ENCODE measurements at places on chromosomes 2 and 18.

DNA sequence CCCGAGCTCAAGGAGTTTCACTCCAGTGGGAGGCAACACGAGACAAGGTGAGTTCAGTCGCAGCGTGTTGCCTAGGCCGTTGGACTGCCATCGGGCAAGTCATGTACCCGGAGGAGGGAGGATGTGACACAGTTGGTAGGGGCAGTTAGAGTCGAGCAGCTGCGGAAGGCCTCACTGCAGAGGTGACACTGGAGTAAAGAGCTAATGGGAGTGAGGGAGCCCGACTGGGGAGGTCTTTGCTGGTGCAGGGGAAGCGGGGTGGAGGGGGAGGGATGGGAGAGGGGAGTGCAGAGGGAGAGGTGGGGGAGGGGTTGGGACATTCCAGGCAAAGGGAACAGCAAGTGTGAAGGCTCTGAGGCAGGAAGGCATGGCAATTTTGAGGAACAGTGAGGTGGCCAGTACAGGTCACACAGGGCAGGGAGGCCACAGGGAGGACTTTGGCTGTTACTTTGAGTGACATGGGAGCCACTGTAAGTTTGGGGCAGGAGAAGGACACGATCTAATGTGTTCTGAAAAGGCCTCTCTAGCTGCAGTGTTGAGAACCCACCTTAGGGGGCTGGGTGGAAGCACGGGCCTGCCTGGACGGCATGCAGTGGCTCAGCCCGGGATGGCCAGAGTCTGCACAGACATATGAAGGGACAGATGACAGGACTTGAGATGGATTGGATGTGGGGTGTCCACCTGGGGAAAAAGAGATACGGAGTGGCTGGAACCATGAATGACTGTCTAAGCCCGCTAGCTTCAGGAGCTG, 61.1 kb downstream of the KCNF1 start:
- DNase-seq, result no peak

DNA sequence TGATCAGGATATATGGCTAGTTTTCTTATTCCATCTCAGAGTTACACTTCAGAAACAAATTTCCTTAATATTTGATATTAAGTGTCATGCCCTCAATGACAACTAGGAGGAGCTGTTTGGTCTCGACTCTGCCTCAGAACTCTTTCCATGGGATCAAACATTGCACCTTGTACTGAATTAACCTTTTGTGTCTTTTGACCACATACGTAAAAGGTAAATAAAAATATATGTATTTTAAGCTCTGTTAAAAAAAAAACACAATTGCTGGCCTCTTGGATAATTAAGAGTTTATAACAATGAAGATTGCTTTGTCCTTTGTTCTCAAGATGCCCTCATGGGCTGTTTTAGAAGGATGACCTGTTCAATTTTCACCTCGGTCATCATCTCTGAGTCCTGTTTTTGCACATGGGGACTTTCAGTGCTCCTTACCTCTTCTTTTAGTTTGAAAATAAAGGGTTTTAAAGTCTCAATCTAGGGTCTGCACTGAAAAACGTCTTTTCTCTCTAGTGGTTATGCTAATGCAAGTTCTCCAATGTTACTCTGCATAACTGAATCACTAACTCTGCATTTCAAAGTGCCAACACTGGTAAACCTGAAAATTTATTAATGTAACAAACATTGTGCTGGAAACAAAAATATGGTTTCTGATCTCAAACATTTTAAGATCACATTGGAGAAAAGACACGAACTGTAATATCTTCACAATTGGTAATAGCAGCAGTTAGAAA, 18.8 kb upstream of the FN1 start:
- DNase-seq, result no peak

DNA sequence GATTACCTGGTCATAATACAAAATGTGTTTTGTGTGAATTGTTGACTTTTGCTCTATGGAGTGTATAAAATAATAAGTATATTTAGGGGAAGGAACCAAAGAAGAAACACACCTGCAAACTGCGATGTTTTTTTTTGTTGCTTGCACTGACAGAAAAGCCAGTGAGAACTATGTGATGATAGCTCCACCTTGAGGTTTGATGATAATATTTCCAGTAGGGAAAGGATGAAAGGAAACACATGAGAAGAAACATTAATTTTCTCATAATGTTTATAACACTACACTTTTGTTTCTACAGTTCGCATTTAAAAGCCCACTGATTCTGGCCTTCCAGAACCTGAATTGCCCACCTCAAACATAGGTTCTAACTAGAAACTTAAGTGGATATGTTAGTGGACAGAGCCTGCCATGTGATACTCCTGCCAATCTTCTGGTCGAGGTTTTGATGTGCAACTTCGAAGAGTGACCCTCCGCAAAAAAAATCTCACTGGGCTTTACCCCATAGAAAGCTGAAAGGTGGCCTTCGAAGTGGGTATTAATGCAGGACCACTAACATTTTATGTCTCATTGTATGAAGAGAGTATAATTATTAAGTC, 476.4 kb upstream of the SPHKAP start:
- DNase-seq, result no peak

- DNase-seq, result no peak
Measured at GRCh38 chr2:6181525-6181924, 489.3 kb downstream of the SOX11 start.

DNA sequence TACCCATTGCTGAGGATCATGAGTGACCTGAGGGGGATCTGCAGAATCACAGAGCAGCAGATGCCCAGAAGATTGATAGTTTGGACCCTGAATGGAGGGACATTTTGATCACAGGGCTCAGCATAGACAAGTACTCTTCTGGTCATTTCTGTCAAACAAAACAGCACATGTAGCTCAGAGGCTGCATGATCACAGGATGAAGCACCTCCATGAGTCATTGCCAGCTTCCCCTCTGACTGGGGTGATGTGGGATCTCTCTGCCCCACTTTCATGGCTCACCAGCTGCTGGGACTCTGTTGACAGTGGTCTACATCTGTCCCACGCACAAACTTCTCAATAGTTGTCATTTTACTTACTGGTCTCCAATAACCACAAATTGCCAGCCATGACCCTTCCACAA, 264.1 kb downstream of the RPIA start:
- DNase-seq, result no peak

- DNase-seq, result no peak
Measured at GRCh38 chr2:156818221-156818620, 382.0 kb downstream of the GPD2 start.

DNA sequence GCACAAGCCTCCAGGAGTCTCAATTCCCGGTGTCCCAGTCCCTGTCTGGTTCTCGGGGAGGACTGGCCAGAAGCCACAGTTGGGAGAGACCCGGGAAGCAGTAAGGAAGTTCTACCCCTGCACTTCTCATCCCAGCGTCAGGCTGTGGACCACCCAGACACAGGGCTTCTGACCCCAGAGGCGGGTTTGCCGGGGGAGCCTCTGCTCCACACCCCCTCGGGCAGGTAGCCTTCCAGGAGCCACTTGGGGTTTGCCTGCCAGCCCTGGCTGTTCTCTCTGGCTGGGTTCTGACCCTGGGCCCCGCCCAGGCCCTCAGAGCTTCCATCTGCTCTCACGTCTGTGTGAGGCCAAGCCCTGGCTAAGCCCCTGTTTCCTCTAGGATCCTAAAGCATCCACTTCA, 94.4 kb upstream of the GPC1 start:
- no peak for DNase-seq
